Smooth muscle cell of the pulmonary artery (primary cell): ENCODE measurements at places on chromosomes 3 and 15. TPM values are rescaled to one million over a fixed set of nuclear protein-coding genes. Genes with fewer than 3 reads are reported as not detected.

Gene ZNF609
- total RNA-seq: 15.0 and 25.6 TPM in 2 replicates

Gene PDZRN3
- total RNA-seq: 26.0 and 49.3 TPM in 2 replicates

Gene DOCK3
- 0.26 and 0.30 TPM in 2 replicates for total RNA-seq

Gene ZPLD1
- total RNA-seq: 0.13 and 1.1 TPM in 2 replicates

Gene ACP3
- total RNA-seq: 0.33 TPM in 1 of 2 replicates, not detected in the other

Gene EMC7
- 60.2 and 62.6 TPM in 2 replicates for total RNA-seq

Gene CISH
- total RNA-seq: 0.73 and 1.0 TPM in 2 replicates

Gene AHSG
- not detected in 2 replicates for total RNA-seq

Gene CERS3
- total RNA-seq: not detected in 2 replicates

Gene ANKUB1
- not detected in 2 replicates for total RNA-seq

Gene KBTBD13
- total RNA-seq: not detected in 2 replicates

Gene CKMT1B
- not detected in 2 replicates for total RNA-seq

Gene TM4SF18
- 0.07 and 0.72 TPM in 2 replicates for total RNA-seq

Gene COL6A5
- not detected in 2 replicates for total RNA-seq

Gene DLL4
- total RNA-seq: 0.07 and 0.10 TPM in 2 replicates

Gene SEMA6D
- total RNA-seq: 4.4 and 12.3 TPM in 2 replicates

Gene FGF7
- total RNA-seq: 157 and 355 TPM in 2 replicates

Gene IGSF10
- total RNA-seq: 2.4 and 2.5 TPM in 2 replicates

Gene SPATA12
- 0.10 TPM in 1 of 2 replicates, not detected in the other for total RNA-seq

Gene NANOGP8
- total RNA-seq: not detected in 2 replicates

Gene LRRC15
- 3.8 and 4.2 TPM in 2 replicates for total RNA-seq

Gene CCR5
- not detected in 2 replicates for total RNA-seq

Gene SLC24A5
- total RNA-seq: not detected in 2 replicates

Gene ASB14
- not detected in 2 replicates for total RNA-seq

Gene BCHE
- 0.73 and 1.4 TPM in 2 replicates for total RNA-seq

Gene PXK
- 26.1 and 29.1 TPM in 2 replicates for total RNA-seq

Gene RTP1
- total RNA-seq: not detected in 2 replicates

Gene ITIH1
- total RNA-seq: 0.17 and 0.33 TPM in 2 replicates

Gene LRRC31
- not detected in 2 replicates for total RNA-seq

Gene MAPK6
- total RNA-seq: 56.9 and 62.2 TPM in 2 replicates

Gene CGNL1
- total RNA-seq: 5.3 and 8.0 TPM in 2 replicates

Gene CHRNA5
- 0.59 and 0.78 TPM in 2 replicates for total RNA-seq

Gene SLC12A1
- not detected in 2 replicates for total RNA-seq

Gene SKOR1
- 0.07 and 0.17 TPM in 2 replicates for total RNA-seq

Gene HHATL
- total RNA-seq: not detected in 2 replicates

Gene CPNE4
- not detected in 2 replicates for total RNA-seq

Gene CAPN3
- 1.6 and 2.7 TPM in 2 replicates for total RNA-seq

Gene C3orf18
- 24.4 and 30.9 TPM in 2 replicates for total RNA-seq

Gene GTF2E1
- 11.7 and 11.9 TPM in 2 replicates for total RNA-seq

Gene MORC1
- total RNA-seq: not detected in 2 replicates

Gene WDR93
- total RNA-seq: 0.07 TPM in 1 of 2 replicates, not detected in the other

Gene ADGRG7
- 0.07 TPM in 1 of 2 replicates, not detected in the other for total RNA-seq

Gene ABHD6
- 10.0 and 13.8 TPM in 2 replicates for total RNA-seq

Gene PARP9
- total RNA-seq: 12.8 and 20.8 TPM in 2 replicates

Gene IL5RA
- total RNA-seq: not detected in 2 replicates

Gene LRTM1
- total RNA-seq: not detected in 2 replicates

Gene ADAMTS17
- total RNA-seq: 4.8 and 6.6 TPM in 2 replicates

Gene DPPA4
- under 0.01 TPM in 1 of 2 replicates, not detected in the other for total RNA-seq

Gene ALS2CL
- total RNA-seq: 1.8 and 3.2 TPM in 2 replicates

Gene SI
- not detected in 2 replicates for total RNA-seq

Gene FOXB1
- not detected in 2 replicates for total RNA-seq

Gene KNG1
- not detected in 2 replicates for total RNA-seq

Gene PLA2G4D
- under 0.01 TPM in 1 of 2 replicates, not detected in the other for total RNA-seq

Gene DPPA2
- not detected in 2 replicates for total RNA-seq

Gene KBTBD12
- total RNA-seq: 0.03 TPM in 1 of 2 replicates, not detected in the other

Gene FOXL2NB
- total RNA-seq: 0.03 TPM in 1 of 2 replicates, not detected in the other
